Placental pericyte (primary cell): ENCODE measurements at places on chromosomes 3 and 15. TPM values are rescaled to one million over a fixed set of nuclear protein-coding genes. Genes with fewer than 3 reads are reported as not detected.

Gene SLTM
- total RNA-seq, result 72.3 and 88.4 TPM in 2 replicates

Gene USP50
- 0.29 TPM in 1 of 2 replicates, not detected in the other for total RNA-seq

Gene GPD1L
- total RNA-seq, result 3.3 and 6.0 TPM in 2 replicates

Gene NR1D2
- total RNA-seq, result 19.5 and 24.1 TPM in 2 replicates
